Fibroblast of villous mesenchyme (primary cell): ENCODE measurements at places on chromosomes 11 and 22.

DNA sequence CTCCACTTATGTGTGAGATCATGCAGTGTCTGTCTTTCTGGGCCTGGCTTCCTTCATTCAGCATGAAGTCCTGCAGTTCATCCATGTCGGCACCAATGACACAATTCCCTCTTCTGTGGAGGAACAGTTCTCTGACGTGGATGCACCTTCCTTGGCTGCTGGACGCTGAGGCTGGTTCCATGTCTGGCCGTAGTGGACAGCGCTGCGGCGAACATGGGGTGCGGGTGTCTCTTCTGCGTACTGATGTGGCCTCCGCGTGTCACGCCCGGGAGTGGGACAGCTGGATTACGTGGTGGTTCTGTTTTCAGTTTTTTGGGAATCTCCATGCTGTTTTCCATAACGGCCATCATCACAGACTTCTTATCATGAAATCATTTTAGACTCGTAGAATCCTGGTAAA is 16.9 kb upstream of the MUC2 start:
- DNase-seq: no peak

GRCh38 chr11:15591112-15591537 is 476.4 kb downstream of the INSC start:
- DNase-seq: no peak

DNA sequence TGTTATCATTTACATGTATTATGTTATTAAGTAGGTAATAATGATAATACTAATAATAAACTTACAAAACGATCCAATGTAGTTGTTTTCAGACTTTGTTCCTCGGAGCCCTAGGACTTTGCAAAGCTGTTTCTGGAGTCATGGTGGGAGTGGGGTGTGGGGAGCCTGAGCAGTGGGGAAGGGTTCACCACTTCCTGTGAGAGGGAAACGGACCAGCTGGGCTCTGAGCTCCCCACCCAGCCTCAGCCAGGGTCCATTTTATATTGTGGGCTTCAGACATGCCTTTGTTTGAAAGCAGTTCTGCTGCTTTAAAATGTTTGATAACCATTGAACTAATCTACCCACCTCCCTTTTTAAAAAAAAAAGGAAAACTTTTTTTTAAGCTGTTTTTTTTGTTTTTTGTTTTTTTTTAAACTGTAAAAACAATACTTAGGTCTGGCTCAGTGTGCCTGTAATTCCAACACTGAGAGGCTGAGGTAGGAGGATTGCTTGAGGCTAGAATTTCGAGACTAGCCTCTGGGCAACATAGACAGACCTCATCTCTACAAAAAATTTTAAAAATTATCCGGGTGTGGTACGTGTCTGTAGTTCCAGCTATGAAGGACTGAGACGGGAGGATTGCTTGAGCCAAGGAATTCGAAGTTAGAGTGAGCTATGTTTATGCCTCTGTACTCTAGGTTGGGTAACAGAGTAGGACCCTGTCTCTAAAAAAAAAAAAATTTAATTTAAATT is 7.0 kb downstream of the SERPING1 start:
- peak; percentile 10 for DNase-seq

- peak; percentile 21 for DNase-seq
These were observed 202.6 kb upstream of the TMEM45B start for GRCh38 chr11:129613071-129613470.

DNA sequence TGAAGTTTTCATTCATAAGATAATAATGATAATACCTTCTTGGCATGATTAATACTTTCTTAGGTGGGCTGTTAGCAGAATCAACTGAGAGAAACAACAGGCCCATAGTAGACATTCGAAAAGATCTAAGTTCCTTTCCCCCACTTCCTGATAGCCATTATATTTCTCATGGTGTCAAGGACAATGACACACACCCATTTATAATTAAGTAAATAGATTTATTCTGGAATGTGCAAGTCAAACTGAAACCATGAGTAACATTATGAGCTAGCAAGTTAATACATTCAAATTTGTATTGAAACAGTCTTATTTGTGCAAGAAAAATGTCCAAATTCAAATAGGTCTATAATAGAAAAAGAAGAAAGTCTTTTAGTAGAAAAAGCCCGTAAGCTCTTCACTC is 301.1 kb downstream of the GUCY1A2 start:
- no peak for DNase-seq

GRCh38 chr22:39765046-39765445 is 128.5 kb downstream of the ENTHD1 start:
- DNase-seq: no peak

DNA sequence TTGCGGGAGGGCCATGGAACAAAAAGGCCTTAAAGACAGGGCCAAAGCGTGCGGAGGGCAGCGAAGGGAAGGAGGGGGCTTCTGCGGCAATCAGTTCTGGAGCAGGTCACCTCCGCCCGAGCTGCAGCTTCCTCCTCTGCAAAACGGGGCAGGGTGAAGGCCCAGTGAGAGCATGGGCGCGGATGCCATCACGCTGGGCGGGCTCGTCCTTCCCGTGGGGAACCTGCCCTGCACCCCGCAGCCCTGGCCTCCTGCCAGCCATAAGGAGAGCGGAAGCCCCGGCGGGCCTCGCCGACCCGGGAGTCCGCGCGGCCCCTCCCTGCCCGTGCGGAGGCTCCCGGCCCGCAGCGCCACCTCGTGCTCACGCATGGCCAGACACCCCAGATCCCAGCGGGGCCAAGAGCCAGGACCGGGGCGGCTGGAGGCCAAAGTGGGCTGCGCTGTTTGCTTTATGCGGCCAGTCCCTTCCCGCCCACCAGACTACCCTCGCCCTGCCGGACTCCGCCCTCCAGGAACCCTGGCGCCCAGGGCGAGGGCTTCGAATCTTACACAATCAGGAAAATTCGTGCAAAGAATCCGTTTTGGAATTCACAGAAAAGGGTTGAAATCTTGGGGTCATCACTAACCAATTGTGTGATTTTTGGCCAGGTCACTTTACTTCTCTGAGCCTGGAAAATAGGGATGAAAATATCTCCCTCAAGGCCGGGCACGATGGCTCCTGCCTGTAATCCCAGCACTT is 16.1 kb downstream of the TSKU start:
- peak; percentile 82 for DNase-seq

DNA sequence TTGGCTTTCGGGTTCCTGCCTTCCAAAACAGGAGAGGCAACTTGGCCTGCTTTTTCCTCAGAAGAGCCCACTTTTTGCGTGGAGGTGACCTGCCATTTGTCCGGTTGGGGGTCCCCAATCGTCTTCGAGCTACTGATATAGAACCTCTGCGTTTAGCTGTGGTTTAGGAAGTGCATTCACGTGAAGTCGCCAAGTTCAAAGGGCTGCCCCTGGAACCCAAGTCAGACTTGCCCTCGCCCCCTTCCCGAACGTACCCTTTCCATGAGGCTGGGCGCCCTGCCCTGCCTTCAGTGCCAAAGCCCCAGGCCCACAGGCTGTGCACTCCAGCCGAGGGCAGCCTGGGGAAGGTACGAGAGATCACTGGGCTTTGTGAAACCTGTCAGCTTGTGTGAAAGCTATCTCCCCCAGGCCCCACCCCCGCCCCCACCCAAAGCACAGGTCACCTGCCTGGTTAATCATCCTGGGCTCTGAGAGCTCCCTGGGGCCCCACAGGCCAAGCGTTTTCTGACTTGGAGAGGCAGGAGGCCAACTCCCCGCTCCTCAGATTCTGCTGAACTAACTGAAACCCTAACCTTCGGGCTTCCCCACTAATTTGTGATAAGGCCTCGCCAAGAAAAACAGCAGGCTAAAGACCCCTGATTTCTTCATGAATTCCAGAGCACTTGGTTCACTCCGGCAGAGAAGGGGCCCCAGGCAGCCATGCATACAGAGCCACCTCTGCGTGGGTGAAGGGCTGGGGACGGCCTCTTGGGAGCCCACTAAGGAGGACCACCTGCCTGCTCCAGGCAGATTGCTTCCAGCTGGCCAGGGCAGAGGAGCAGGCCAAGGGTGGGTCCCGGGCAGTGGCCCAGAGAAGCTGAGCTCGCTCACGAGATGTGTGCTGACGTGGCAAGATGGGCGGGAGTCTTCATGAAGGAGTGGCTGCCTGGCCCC is 25.8 kb upstream of the KCNQ1OT1 start:
- DNase-seq: peak; percentile 76

DNA sequence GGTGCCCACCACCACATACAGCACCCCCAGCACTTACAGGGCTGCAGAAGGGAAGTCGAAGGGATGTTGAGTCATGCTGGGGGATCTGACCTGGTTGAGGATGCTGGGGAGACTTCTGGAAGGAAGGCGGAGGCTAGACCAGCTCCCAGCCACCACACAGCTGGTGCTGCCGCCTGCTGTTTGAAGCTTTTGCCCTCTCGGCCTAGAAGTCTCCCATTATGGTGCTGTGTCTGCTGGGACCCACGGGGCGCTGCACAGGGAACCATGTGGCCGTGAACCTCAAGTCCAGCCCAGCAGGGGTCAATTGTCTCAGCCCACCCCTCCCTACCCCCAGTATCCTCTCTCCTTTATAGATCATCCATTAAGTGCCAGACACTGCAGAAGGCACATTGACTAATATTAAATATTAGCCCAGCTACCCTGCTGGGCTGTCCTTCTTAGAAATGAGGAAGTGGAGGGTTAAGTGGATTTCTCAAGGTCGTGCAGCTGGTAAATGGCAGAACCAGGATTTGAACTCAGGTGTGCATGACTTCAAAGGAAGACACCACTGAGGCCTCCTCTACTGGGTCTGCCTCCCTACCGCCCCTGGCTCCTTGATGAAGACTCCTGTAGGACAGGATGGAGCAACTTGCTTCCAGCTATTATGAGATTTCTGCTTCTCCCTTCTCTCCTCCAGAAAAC is 49.7 kb downstream of the CYTH4 start:
- no peak for DNase-seq

GRCh38 chr11:112321501-112322172 is 61.0 kb upstream of the PLET1 start:
- peak; percentile 99 for DNase-seq

DNA sequence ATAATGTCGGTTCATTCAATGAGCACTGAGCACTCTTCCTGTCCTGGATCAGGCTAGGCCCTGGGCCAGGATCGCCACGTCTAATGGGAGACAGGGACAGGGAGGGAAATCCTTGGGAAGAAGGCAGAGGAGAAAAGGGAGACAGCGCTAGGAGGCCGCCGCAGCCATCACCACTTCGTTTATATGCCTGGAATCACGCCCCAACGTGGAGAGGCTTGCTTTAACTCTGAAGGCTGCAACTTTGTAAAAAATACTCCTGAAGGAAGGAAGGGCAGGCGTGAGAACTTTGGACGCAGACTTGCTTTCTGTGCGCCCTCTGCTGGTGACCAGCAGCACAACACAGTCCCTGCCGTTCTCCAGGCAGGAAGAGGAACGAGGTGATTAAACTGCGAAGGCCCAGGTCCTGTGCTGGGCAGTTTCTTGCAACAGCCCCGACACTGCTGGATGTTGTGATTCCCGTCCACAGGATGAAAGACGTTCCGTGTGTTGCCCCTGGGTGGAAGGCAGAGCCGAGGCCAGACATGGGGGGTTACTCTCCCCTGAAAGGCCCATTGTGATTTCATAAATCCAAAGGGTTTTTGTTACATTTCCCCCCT is 22.1 kb downstream of the RIBC2 start:
- peak; percentile 95 for DNase-seq

DNA sequence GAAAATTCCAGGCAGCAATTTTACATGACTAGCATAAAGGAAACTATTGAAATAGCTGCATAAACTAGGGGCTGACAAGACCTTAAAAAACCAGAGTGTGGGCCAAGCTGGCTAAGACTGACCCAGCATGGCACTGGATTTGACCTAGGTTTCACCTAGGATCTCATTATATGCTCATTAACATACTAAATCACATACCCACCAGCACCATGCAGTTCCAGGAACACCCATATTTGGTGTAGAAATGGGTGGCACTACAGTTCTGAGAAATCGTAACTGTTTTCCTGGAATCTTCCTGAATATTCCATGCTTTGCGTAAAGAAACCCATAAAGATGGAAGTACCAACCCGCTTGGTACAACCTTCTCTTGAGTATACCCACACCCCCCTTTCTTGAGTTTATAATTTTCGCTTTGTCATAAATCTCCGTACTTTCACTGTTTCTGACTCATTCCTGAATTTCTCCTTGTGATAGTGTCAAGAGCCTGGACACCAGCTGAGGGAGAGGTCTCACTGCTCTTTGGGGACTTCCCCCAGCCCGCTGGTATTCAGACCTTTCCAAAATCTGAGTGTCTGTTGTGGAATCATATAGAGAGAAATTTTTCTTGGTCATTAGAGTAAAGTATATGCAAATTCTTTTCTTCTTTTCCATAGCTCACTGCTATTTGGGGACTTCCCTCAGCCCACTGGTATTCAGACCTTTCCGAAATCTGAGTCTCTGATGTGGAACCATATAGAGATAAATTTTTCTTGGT is 55.1 kb downstream of the MTMR3 start:
- no peak for DNase-seq

DNA sequence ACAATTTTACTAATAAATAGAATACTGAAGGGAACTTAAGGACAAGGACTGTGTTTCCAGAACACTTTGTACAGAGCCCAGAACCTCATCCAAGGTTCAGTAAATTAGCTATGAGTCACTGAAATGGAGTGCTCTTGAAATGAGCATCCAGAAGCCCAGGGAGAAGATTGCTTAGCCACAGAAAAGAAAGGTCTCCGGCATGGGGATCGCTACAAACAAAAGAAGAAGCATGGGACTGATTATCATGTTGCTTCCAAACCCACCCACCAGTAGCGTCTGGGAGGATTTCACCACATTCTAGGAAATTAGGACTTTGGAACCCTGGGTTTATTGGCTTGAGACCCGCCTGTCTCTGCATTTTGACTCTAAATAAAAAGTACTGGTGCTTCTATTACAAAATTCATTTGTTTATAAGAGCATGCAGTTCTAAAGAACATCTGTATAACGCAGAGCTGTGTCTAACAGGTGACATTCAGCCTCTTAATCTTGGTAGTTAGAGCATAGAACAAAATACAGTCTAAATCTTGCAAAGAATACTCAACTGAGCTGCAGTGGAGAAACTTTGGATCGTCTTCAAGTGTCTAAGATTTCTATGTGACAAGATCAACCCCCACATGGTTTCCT is 35.9 kb upstream of the SESN3 start:
- peak; percentile 14 for DNase-seq

GRCh38 chr11:121761186-121761585 is 308.4 kb upstream of the SORL1-AS1 start:
- no peak for DNase-seq

- peak; percentile 72 for DNase-seq
These were observed 6.4 kb downstream of the MARK2 start for GRCh38 chr11:63845303-63845702.

DNA sequence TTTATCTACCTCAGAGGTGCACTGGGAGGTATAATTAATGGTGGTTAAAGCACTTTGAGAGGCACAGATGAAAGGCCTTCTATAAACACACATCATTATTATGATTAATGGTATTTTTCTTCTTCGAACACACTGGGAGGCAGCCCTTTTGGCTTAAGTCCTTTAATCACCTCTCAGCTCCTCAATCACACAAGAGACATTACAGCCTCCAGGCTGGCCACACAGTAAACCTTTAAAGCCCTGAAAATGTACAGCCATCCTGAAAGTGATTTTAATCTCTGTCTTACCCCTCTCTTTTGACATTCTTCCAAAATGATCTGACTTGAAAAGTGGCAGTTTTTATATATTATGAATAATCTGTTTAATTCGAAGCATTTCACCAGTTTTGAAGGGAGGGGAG is 54.3 kb upstream of the VSTM5 start:
- DNase-seq: no peak
